Fibroblast of skin of abdomen (primary cell): ENCODE measurements at places on chromosomes 6 and 20.

DNA sequence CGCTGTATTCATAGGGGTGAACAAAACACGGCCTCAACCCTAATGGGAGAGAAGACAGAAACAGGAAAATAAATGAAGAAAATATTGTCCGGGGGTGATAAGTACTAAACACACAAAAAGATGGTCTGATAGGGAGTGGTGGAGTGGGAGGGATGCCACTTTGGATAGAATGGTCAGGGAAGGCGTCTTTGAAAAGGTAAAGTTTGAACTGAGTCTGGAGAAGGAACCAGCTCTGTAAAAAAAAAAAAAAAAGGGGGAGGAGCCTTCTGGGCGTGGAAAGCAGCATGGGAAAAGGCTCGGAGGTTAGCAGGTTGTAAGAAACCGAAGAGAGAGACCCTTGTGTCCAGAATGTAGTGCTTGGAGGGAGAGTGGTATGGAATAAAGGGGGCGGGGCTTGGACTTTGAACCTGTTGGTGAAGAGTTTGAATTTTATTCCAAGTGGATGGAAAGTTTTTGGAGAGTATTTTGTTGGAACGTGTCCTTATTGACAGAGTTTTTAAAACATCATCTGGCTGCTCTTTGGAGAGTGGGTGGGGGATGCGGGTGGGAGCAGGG lies 1.8 kb downstream of the CHMP4B start:
- DNase-seq, result no peak

DNA sequence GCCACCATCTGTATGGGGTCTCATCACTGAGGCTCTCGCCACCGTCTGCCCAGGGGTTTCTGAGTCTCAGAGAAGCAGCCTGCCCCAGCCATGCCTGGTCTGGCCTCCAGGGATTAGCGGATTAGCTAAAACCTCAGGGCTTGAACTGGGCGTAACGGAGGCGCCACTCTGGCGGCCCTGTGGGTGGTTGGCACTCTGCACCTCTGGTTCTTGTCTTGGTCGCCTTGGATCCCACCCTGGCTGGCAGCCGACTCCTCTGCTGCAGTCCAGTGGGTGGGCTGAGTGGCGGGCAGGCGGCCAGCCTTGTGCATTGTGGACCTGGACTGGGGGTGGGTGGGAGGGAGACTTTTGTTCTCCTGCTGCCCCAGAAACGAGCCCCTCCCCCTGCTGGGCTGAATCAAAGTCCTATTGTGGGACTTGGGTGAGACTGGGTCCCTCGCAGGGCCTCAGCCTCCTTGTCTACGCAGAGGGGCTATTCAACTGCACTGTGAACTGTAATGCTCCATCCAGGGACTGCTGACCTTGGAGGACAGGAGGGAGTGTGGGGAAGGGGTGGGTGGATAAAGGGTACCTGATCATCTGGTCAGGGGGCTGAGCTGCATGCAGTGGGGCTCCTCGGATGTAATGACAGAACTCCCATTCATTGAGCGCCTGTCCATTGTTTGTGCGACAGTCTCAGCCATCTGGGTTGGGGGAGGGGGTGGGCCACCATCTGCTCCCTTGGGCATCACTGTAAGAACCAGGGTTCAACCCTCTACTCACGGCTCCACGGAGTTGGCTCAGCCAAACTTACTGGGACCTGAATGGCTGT lies 23.9 kb downstream of the SUN5 start:
- DNase-seq, result no peak

- DNase-seq, result peak; percentile 43
Measured at GRCh38 chr6:122651604-122652003, 41.4 kb downstream of the PKIB start.

DNA sequence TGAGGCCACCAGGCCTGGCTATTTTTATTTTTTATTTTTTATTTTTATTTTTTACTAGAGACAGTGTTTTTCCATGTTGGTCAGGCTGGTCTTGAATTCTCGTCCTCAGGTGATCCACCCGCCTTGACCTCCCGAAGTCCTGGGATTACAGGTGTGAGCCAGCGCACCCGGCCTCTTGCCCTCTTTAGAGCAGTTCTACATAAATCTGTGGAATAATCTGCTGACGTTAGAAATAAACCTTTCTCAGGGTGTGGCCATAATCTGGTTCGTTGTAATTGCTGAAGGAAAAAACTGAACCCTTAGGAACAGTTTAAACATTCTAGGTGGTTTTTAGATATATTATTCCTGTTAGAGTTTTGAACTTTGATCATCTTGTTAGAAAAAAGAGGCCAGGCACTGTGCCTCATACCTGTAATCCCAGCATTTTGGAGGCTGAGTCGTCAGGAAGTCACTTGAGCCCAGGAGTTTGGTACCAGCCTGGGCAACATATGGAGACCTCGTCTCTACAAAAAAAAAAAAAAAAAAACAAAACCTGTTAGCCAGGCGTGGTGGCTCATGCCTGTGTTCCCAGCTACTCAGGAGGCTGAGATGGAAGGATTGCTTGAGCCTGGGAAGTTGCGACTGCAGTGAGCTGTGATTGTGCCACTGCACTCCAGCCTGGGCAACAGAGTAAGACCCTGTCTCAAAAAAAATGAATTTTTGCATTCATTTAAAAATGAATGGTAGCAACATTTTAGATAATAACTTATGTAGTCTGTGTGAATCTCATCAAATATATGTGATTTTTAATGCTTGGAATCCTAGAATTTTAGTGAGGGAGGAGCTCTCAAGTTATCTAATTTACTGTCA lies 24.2 kb downstream of the ASXL1 start:
- no peak for DNase-seq

GRCh38 chr6:170378502-170378901 lies 71.9 kb downstream of the FAM120B start:
- DNase-seq, result no peak

- DNase-seq, result no peak
Measured at GRCh38 chr6:104589940-104590339, 269.8 kb downstream of the HACE1 start.

DNA sequence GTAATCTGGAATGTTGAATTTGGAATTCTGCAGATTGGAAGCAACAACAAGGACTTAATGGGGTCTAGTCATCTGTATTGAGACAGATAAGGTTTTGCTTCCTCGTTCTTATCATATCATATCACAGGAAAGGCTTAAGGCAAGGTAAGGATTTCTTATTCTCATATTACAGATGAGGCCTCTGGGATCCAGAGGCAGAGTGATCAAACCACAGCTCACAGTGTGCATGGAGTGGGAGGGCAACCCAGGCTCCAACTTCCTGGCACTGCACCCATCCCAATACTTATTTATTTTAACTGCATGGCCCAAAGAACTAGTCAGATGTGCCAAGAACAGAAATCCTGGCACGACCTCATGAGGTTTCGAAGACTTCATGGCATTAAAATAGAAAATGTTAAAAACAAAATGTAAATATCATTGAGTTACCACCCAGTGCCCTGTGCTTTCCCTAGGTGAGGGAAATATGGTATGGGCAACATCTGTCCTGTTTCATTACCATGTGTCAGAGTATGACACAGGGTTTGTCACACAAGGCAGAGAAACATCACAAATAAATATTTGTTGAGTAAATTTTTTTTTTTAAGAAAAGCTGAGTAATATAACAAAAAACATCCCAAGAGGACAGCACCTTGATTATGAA lies 191.9 kb downstream of the ISM1 start:
- DNase-seq, result no peak

GRCh38 chr6:134873500-134874388 lies 76.2 kb downstream of the ALDH8A1 start:
- DNase-seq, result no peak

DNA sequence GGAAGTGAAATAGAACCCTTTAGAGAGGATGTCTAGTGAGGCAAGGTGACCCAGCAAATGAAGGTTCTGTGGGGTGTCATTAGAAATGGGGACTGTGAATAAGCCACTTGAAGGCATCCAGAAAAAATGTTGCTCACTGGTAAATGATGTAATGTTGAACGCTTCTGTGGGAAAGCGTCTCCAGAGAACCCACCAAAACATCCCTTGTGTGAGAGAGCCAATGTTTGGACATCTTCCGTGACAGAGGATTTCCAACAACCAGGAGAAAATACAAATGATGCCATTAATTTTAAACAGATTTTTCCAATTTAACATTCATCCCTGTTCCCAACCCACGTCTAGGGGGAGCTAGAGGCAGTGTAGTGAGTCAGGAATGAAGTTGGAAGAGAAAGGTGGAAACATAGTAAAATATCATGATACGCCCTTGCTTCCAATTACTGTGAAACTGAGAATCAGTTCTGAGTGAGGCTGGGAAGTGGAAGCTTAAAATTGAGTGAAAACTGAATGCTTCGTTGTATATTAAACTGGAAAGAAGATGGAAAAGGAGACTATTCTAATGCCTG lies 584.2 kb downstream of the CD109 start:
- no peak for DNase-seq

DNA sequence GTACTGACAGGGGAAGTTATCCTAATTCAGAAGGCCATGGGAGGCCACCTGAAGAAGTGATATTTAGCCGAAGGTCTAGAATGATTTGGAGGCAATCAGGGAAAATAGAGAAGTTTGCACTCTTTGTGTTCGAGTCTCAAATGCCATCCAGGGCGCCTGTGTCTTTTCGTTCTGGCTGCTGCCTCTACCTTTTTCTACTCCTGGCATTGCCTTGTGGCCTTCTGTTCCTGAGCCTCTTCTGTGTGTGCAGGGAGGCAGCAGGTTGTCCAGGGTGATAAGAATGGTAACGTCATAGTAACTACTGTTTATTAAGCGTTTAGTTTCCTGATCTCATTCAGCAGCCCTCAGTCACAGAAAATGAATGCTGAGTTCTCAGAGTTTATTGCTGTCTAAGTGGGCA lies 252.1 kb downstream of the FARS2 start:
- DNase-seq, result no peak

GRCh38 chr6:36655085-36655724 lies 23.3 kb upstream of the CDKN1A start:
- DNase-seq, result peak; percentile 63

GRCh38 chr6:135114355-135115145 lies 59.9 kb upstream of the HBS1L start:
- no peak for DNase-seq

DNA sequence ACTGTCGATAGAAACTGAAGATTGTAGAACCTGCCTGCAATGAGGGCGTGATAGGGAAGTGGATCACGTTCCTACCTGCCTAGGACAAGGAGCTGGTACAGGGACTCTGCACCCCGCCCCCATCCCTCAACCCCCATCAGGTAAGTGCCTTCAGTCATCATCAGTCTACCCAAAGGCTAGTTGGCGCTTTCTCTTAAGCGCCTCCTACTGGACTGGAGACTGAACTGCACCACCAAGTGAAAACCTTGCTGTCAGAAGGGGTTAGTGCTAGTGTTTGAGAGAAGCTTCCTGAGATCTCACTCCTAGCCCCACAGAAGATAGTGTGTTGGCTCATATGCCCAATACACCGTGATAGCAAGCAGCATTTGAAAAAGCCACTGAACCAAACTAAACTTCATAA lies 706.5 kb upstream of the MAN1A1 start:
- DNase-seq, result no peak

DNA sequence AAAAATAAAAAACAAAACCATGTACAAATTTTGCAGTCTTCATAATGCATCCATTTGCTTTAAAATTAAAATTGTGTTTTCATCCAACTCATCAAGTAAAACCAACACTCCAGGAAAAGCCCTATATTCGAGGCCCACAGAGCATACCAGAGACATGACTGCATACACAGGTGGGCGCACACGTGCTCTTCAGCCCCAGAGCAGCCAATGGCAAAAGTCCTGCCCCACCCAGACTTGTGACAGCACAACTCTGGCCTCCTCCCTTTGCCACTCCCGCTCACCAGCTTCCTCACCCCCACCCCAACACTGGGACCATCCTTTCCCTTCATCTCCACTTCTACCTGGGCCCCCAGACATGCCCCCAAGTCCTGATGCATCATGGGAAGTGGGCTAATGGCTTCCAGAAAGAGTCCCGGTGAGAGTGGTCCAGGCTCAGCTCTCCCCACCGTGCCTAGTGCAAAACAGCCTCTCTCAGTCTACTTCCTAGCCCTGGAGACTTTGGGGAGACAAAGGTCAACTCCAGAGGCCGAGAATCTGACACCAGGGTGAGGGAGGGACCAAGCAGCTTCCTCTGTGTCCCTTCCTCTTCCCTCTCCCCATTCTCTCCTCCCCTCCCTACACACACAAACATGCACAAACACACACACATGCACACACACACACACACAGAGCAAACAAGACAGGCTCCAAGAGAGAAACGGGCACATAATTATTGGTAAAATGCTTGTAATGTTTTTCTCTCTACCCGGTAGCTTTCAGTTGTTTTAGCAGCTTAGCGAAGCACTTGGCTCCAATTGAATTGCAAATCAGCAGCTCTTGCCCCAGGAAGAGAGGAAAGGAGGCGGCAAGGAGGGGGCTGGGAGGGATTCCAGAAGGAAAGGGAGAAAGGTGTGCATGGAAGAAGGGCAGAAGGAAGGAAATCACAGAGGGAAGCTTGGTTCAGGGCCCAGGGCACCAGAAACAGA lies 14.3 kb downstream of the GRM4 start:
- DNase-seq, result no peak

GRCh38 chr6:125285353-125285752 lies 16.4 kb downstream of the HDDC2 start:
- no peak for DNase-seq

GRCh38 chr6:71181565-71181964 lies 107.0 kb upstream of the OGFRL1 start:
- DNase-seq, result peak; percentile 85

DNA sequence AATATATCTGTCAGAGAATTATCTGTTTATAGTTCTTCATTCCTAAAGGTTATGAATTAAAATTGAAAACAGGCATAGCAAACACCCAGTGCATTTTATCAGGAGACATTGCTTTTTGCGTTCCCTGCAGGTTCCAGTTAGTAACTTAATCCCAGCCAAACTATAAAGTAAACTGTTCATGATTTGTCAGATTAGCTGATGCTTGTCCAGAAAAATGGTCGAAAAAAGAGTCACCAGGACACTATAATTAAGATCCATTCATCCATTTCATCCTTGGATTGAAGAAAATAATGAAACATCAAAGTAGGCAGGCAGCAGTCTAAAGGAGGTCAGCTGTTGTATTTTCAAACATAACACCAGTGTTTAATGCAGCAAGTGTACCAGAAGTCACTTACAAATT lies 75.9 kb downstream of the EPHA7 start:
- DNase-seq, result no peak

DNA sequence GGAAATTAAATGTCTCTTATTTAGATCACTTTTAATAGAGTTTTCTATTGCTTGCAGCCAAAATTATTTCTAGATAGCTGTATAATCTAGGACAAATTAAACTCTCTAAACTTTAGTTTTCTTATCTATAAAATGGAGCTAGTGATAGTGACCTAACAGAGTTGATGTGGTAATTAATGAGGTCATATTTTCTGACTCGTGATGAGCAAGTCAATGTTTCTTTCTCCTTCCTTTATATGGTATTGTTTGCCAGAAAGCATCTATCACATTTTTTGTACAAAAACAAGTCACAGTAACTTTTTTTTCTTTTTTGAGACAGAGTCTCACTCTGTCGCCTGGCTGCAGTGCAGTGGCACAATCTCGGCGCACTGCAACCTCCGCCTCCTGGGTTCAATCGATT lies 267.7 kb downstream of the FARS2 start:
- DNase-seq, result no peak

GRCh38 chr6:110653381-110653780 lies 161.9 kb downstream of the CDK19 start:
- DNase-seq, result no peak

- no peak for DNase-seq
Measured at GRCh38 chr6:7235712-7236305, 77.2 kb downstream of the SSR1 start.

GRCh38 chr6:40425192-40425919 lies 161.8 kb downstream of the LRFN2 start:
- no peak for DNase-seq
